CD4-positive, CD25-positive, alpha-beta regulatory T cell (primary cell): ENCODE measurements at places on chromosomes 5 and 9.

GRCh38 chr9:124553738-124554137 is 46.5 kb upstream of the NR5A1 start:
- DNase-seq, result no peak

GRCh38 chr9:677461-678097 is 163.9 kb upstream of the DMRT1 start:
- no peak for DNase-seq

DNA sequence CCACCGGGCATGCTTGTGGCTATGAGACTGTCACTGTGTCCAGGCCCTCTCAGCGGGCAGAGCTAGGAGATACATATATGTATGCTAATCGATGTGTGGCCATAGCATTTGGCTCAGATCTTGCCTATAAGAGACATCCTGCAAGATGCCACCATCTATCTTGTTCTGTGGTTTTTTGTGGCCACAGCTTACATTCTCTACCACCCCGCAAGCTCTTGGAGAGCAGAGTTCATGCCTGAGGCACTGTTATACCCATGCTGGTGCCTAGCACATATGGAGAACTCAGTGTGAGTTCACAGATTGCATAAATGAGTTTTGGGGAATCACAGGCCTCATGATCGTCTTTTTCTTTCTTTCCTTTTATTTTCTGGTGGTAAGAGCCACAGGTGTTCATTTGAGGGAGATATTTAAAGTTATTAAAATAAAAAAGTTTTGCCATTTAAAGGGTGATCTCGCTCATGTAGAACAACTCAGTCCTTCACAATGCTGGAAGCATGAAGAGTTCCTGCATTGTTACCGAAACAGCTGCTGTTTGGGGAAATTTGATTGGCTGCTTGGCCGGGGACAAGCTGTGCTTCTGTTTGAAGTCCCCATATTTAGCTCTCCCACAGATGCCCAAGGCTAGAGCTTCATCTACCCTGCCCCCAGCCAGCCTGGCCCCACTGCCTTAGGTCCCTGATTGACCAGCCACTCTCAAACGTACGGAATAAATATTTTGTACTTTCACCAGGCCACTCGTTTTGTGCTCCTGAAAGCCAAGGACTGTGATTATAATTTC is 169.2 kb upstream of the MAP1B start:
- DNase-seq, result no peak

- DNase-seq, result no peak
Observed at GRCh38 chr5:165874851-165875250, 2369.4 kb downstream of the MAT2B start.

- DNase-seq, result no peak
Observed at GRCh38 chr5:172548981-172549687, 91.9 kb upstream of the NEURL1B start.

- DNase-seq, result no peak
Observed at GRCh38 chr5:101782352-101783103, 513.6 kb downstream of the SLCO4C1 start.
